Esophagus squamous epithelium (tissue), 5 donors: ENCODE measurements at places on chromosomes 12 and 14.

GRCh38 chr12:28065889-28066630 is 93.5 kb upstream of the PTHLH start:
- no peak for DNase-seq

GRCh38 chr14:25887251-25887878 is 710.5 kb downstream of the NOVA1 start:
- DNase-seq = no peak

GRCh38 chr12:117452112-117452511 is 90.7 kb upstream of the NOS1 start:
- no peak for DNase-seq

DNA sequence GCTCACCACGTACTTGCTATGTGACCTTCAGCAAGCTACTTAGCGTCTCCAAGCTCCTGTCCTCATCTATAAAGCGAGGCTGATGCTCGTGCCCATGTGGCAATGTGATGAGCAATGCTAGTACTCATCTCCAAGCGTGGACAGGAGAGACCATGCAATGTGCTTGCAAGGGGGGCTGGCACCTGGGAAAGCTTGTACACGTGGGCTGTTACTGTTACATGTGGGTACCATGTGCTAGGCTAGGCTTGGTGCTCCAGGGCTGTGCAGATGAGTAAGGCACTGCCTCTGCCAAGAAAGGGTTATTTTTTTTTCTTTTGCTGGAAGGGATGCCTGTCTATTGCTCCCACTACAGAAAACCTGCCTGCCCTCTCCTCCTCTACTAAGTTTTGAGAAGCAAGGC is 46.6 kb downstream of the TSPAN11 start:
- DNase-seq = no peak
